ENCODE measurements at places on chromosomes 4 and X.

DNA sequence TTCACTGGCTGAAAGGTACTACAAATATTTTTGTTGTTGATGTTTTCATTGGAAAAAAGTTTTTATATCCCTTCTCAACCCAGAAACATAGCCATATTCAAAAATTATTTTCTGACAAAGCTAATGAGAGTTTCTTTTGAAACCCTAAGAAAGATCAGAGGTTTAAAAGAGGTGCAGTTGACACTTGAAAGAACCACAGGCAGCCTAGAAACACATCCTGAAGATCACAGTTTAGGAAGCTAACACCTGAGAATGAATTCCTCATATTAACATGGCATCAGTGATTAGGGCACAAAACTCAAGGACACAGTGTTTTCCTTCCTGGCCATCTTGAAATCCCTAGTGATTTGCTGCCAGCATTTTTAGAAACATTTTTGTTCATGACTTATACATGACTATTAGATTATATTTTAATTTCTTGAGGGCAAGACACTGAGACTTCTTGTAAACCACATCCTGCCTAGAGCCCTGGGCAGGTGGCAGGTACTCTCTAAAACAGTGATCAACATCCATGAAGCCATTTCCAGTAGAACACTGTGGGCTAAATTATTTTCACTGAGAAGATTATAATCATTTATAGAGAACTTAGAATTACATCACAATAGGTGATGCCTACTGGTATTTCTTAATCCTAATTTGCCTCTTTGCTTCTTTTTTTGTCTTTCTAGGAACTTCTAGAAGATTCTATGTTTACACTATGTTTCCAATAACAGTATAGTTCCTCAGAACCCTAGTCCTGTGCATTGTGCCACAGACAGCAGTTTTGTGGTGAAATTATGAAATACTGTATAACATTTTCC, 80.0 kb downstream of the ARSJ start:
- DNase-seq, result no peak

GRCh38 chr4:6732441-6733357, 16.7 kb downstream of the BLOC1S4 start:
- no peak for DNase-seq

DNA sequence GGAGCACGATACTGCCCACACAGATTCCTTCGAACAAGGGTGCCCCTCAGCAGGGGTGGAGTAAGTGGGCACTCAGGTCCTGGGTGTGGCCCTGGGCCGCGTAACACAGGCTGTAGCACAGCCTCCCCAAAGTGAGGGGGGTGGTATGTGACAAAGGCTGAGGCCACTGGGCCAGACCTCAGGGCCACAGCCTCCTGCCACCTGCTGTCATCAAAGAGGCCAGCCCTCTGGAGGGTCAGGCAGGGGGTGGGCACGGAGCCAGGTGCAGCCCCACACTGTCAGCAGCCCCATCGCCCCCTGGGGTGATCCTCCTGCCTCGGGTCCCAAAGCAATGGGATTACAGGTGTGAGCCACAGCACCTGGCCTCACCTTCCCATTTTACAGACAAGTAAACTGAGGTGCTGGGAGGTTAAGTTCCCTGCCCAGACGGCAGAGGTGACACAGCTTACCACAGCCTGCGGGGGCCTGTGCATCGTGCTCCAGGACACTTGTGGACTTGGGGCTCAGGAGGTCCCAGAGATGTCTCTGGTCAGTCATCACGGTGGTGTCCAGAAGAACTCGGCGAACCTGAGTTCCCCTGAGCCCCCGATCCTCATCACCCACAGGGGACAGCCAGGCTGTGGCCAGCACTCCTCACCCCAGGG, 27.5 kb upstream of the MXD4 start:
- no peak for DNase-seq

DNA sequence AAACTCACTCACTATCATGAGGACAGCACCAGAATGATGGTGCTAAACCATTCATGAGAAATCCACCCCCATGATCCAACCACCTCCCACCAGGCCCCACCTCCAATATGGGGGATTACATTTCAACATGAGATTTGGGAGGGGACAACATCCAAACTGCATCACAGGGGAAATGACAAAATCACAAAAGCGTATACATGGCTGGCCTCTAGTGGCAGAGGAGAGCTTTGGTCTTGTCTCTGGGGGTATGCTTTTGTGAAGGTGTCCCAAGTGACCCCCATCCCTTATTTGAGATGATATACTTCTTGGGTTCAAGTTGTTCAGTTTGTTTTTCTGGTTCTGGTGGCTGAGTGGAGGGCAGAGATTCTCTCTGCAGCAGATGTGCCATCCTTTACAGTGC, 8.5 kb upstream of the SETD7 start:
- DNase-seq, result no peak

DNA sequence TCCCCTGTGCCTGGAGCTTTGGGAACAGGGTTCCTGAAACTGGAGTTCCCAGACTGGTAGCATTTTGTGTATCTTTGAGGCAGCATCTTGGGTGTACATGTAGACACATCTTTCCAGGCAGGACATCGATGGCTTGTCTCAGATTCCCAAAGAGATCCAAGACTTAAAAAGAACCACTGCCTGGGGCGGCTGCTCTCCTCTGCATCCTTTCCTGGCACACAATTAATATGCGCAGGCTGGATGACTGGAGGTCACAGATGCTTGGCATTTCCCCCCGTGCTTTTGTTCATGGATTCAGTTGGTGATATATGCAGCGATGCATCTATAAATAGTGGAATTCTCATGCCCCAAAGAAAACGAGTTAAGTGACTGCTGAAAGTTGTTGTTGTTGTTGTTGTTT, 80.5 kb downstream of the CLDN34 start:
- no peak for DNase-seq

- DNase-seq, result no peak
Measured at GRCh38 chr4:21952549-21952948, 4.0 kb upstream of the KCNIP4 start.

GRCh38 chrX:105190252-105190853, 30.1 kb downstream of the TEX13A start:
- no peak for DNase-seq

- DNase-seq, result no peak
Measured at GRCh38 chr4:94827481-94828110, 69.8 kb downstream of the BMPR1B start.

- DNase-seq, result no peak
Measured at GRCh38 chr4:6694177-6694901, 661 bp downstream of the S100P start.

- DNase-seq, result no peak
Measured at GRCh38 chr4:102623622-102624021, 122.5 kb downstream of the NFKB1 start.

GRCh38 chrX:53813670-53814440, 127.3 kb upstream of the HUWE1 start:
- no peak for DNase-seq

Data from iPS DF 19.7 (cell line).